Activated T-helper 1 cell treated with anti-CD3 and anti-CD28 coated beads, Interleukin-12 subunit alpha, Interleukin-12 subunit beta, Interleukin-2, Interleukin-4 antibody, amounts not matched to agents 30 ng/mL and 10 ng/mL and 1 ng/mL, durations not matched to agents 14 hours and 24 hours and 36 hours (primary cell): ENCODE measurements at places on chromosomes 2 and 18. TPM values are rescaled to one million over a fixed set of nuclear protein-coding genes. Genes with fewer than 3 reads are reported as not detected.

DNA sequence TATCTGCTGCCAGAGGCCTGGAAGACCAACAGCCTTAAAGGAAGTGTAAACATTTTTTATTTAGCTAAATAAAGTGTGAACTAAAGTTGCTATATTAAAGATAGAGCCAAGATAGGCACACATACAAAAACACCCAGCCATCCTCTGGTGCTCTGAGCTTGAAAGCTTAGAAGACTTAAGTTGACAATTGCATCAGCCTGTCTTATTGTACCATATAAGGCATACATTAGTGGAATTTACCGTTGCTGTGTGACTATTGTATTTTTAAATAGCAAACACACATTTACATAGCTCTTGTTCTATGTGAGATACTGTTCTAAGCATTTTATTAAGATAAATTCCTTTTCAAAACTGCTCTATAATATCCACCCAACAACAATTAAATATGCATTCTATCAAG, 736.6 kb upstream of the ZEB2 start:
- DNase-seq, result no peak

ZNF804A gene
- total RNA-seq, result 0.05 TPM in 1 of 2 replicates, not detected in the other

GRCh38 chr2:223563462-223563861, 38.7 kb downstream of the SCG2 start:
- DNase-seq, result no peak

DNA sequence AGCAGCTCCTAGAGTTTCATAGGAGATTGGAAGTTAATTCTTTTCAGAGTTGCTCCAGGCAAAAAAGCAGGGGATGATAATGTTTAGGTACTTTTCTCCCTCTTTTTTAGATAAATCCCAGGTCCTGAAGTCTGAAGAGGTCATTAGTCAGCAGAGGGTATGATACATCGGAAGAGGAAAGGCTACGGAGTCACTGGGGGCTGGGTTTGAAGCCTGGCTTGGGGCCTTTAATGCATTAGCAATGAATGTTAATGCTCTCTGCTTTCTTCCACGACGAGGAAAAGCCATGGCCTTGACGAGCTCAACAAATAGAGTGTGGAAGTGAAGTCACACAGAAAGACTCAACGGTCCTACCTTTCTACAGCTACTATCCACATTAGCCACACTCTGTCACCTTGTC, 235.1 kb downstream of the NCKAP5 start:
- DNase-seq, result no peak

LAPTM4A gene
- total RNA-seq, result 25.5 and 29.1 TPM in 2 replicates

DNA sequence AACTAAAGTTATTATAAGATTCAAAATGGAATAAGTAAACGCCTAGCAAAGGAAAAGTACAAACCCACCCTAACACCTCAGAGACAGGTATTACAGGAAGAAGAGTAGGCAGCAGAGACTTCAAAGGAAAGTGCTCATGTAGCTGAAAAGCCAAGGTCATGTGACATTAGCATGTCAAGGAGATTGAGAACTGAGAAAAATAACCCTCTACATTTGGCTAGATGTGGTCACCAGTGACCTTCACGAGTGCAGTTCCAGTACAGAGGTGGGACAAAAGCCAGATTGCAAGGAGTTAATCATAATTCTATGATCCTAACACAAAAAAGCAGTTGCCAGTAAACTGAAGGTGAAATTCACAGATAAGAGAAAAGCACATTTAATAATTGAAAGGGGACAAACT, 252.7 kb downstream of the ZEB2 start:
- no peak for DNase-seq

GRCh38 chr2:213015387-213016165, 135.8 kb downstream of the IKZF2 start:
- DNase-seq, result peak; percentile 37

SOCS6 gene
- 3.7 and 3.9 TPM in 2 replicates for total RNA-seq

IL36A gene
- not detected in 2 replicates for total RNA-seq

TOGARAM2 gene
- total RNA-seq, result 5.8 and 6.0 TPM in 2 replicates

CRYBA2 gene
- 0.36 TPM in 1 of 2 replicates, not detected in the other for total RNA-seq

SLC9A4 gene
- 0.10 TPM in 1 of 2 replicates, not detected in the other for total RNA-seq

GPR35 gene
- total RNA-seq, result 7.6 and 8.2 TPM in 2 replicates

IL1R2 gene
- total RNA-seq, result 1.1 and 1.3 TPM in 2 replicates

- no peak for DNase-seq
Observed at GRCh38 chr18:23331091-23331920, 121.8 kb upstream of the RIOK3 start.

DNA sequence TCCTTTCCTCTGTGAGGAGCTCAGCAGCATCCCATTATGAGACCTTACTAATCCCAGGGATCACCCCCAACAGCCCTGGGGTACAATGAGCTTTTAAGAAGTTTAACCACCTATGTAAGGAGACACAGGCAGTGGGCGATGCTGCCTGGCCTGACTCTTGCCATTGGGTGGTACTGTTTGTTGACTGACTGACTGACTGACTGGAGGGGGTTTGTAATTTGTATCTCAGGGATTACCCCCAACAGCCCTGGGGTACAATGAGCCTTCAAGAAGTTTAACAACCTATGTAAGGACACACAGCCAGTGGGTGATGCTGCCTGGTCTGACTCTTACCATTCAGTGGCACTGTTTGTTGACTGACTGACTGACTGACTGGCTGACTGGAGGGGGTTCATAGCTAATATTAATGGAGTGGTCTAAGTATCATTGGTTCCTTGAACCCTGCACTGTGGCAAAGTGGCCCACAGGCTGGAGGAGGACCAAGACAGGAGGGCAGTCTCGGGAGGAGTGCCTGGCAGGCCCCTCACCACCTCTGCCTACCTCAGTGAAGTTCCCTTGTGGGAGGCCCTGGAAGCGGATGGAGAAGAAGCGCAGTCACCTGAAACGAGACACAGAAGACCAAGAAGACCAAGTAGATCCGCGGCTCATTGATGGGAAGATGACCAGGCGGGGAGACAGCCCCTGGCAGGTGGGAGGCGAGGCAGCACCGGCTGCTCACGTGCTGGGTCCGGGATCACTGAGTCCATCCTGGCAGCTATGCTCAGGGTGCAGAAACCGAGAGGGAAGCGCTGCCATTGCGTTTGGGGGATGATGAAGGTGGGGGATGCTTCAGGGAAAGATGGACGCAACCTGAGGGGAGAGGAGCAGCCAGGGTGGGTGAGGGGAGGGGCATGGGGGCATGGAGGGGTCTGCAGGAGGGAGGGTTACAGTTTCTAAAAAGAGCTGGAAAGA, 7.6 kb downstream of the PROC start:
- DNase-seq, result no peak

DNA sequence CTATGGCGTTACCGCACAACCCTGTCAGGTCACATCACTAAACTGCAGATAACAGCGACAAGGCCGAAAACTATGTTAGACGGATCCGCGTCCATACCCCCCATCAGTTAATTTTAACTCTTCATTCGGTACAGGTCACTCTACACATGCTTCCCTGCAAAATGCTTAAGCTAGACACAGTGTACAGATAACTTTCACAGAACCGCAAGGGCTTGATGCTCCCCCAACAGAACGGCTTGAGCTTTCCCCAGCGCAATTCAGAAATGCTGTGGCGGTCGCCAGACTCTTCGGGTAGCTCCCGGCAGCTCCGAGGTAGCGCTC, 283 bp upstream of the RBBP8 start:
- DNase-seq, result no peak

- no peak for DNase-seq
Observed at GRCh38 chr2:30204281-30204680, 27.1 kb upstream of the LBH start.

DNA sequence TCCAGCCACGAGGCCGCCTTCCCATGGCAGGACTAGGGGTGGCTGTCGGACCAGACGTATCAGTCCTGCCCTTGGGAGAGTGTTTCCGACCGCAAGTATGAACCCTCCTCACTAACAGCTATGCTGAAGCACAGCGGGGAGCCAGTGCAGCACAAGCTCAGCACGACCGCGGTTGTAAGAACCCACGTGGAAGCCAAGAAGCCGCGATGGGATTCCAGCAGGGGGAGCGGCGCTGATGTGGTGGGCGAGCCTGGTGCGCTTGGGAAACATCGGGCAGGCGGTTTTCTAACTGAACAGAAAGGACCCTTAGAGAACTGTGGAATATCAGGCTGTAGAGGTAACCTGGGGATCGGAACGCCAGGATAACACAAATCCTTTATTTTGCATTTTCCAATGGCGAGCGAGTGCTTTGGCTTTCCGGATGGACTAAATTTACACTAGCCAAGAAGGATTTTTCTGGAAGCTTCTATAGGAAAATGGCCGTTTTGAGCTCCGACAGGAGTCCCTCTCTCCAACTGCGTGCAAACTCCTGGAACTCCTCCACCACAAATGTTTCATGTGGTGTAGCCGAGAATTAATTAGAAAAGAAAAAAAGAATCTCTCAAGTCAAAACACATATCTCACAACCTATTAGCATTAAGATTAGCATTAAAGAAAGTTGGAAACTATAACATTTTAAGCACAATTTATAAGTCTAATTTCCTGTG, 132.0 kb upstream of the MYCN start:
- DNase-seq, result no peak

FBXO36 gene
- total RNA-seq, result 0.31 and 0.42 TPM in 2 replicates

DNA sequence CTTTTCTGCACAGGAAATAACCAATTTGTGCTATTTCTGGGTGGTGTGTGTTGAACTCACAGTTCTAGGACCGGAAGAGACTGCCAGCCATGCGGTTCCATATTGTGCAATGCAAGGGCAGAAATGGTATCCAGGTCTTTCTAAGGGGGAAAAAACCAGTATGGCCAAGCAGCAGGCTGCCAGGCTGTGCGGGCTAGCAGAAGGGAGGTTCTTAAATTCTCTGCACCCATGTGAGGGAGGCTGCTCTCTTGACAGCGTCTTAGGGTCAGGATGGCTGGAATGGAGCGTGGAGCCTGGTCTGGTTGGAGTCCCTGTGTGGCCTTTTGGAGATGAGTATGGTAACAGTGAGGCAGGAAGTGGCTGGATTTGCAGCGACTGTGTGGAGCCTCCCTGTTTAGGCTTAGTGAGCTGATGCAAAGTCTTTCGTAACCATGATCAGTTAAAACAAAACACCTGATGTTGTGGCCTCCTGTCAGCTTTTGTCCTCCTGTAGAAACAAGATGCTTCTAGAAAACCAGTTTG, 52.6 kb downstream of the NCK2 start:
- DNase-seq, result no peak

GRCh38 chr2:51534166-51534565, 502.2 kb upstream of the NRXN1 start:
- DNase-seq, result no peak

RBM43 gene
- total RNA-seq, result 1.9 and 2.9 TPM in 2 replicates

GFPT1 gene
- 47.3 and 52.3 TPM in 2 replicates for total RNA-seq

COL4A3 gene
- total RNA-seq, result not detected in 2 replicates

EGR4 gene
- total RNA-seq, result 1.9 TPM in 2 replicates

DNA sequence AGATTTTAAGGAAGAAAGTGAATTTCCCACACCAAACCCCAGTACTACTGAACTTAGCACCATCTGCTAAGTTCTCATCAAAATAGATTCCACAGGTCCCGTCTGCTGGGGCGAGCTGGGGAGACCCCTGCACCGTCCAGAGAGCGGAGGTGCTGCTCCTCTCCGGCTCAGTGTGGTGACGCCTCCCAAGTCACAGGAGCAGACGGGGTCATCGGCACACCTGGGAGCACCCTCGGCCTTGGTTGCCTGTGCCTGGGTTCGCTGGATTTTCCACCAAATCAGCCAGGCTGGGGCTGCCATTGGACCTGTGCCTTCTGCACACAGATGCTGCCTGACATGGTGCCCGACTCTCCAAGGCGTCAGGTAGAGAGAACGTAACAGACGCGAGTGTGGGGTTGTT, 141.3 kb downstream of the PXDN start:
- DNase-seq, result no peak

RNASEH1 gene
- 30.5 and 31.6 TPM in 2 replicates for total RNA-seq

DNA sequence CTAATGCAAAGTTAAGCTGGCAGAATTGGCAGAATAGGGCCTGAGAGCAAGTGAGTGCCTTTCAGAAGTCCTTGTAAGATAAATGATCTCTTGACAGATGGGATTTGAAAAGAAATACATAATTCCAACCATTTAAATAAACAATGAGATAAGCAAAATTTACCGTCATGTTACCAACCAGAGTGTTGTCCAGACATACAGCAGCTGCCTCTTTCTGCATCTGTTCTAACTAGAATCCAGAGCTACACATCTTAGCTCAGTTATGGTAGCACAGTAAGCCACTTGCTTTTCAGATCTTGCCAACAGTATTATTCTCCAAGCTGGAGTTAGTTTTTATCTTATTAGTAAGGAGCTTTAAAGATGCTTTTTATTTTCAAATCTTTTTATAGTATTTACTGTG, 179.6 kb downstream of the BARD1 start:
- no peak for DNase-seq

GRCh38 chr2:230258483-230258882, 32.9 kb downstream of the SP140 start:
- DNase-seq, result no peak

DNA sequence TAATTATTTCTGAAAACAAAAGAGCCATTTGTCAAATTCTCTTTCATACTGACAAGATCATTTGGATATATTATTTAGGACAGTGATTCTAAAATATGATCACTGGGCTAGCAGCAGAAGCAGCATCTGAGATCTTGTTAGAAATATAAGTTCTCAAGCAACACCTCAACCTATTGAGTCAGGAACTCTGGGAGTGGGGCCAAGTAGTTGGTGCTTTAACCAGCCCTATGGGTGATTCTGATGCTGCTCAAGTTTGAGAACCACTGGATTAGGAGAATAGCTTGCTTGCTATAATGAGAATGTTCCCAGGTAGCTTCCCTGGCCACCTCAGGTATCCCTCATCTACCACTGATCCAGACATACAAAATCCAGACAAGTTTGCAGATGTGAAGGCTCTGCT, 466.9 kb upstream of the CELF4 start:
- no peak for DNase-seq

DNA sequence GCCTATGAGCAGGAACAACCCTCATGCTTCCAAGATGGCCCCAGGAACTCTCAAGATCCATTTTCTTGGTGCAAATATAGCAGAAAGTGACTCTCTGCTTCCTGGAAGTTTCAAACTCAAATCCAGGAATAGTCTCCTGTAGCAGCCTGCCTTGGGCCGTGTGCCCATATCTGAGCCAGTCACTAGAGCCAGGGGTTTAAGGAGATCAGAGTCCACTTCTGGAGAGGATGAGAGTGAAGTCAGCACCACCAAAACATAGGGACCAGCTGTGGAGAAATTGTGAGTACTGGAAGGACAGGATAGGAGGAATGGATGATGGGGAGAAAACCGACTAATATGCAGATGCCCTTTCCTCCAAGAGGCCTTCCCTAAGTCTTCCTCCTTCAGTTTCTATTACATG, 33.2 kb downstream of the PSD4 start:
- DNase-seq, result no peak

DNA sequence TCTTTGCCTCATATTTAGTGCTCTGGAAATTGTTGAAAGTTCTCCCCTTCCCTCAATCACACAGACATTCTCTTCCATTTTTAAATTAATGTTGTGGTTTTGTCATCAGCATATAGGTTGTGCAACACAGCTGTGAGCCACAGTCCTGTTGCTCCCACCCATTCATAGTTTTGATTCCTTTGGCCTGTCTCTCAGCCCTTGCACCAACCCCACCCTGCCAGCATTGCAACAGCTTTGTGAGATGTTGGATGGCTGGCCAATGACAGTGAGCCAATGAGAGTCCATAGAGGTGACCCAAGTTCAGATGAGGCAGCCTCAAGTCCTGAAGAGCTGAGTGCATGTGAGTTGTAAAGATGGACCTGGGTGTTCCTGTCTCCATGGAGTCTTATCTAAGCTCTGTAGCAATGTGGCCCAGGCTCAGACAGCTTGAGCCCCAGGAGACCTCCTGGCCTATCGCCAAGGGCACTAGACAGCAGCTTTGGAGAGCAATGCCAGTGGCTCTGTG, 775.5 kb downstream of the RNF144A start:
- no peak for DNase-seq

TEX44 gene
- not detected in 2 replicates for total RNA-seq

GRCh38 chr2:232592772-232593395, 40.5 kb upstream of the EFHD1 start:
- DNase-seq, result no peak
